ENCODE measurements at places on chromosomes 3 and 15.

DNA sequence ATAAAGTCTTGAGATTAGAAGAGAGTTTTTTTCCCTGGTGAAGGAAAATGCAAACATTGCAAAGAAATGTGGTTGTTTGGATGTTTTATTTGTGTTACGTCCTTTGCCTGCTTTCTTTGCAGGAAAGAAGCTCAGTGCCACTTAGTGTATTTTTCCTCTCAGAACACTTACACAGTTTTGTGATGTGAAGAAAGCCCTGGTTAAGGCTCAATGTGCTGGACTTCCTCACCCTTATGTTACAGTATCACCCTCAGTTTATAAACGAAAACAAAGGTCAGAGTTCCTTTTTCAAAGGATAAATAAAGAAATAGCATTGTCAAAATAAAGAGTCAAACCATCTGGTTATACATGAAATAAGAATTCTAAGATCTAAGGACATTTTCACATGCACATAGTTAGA, 45.9 kb downstream of the RNF13 start:
- no peak for DNase-seq

- no peak for DNase-seq
These were observed 1.4 kb upstream of the BCL6 start for GRCh38 chr3:187746442-187747281.

DNA sequence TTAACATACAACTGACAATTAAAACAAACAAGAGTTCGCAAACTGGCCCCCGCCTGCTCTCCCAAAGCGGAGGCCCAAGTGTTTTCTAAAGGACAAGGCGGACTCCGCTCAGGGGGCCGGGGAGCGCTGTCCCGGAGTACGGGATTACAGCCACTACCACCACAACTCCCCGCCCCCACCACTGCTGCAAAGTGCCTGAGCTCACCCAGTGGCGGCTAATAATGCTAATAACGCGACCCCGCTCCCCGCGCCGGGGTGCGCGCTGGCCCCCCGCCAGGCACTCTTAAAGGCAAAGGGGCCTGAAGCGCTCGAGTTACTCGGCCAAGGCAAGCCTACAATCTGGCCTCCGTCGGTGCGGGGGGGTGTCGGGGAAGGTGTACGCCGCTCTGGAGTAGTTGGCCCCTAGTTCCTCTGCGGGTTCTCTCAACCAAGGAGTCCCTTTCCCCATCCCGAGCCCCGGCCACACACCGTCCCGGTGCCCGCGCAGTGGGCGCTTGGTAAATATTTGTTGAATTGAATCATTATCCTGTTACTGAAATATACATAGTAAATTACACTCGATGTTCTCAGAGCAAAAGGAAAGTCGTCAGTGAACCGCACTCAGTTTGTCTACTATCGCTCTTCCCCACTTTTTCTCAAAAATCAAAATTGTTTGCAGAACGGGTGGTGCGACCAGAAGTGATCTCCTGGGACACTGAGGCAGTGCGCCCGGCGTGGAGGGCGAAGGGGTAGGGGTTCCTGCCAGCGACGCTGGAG, 827 bp downstream of the WNT5A start:
- peak; percentile 68 for DNase-seq

- DNase-seq, result no peak
These were observed 1.6 kb upstream of the TPM1 start for GRCh38 chr15:63040954-63041353.

GRCh38 chr3:124611520-124611919, 118.7 kb upstream of the UMPS start:
- no peak for DNase-seq

DNA sequence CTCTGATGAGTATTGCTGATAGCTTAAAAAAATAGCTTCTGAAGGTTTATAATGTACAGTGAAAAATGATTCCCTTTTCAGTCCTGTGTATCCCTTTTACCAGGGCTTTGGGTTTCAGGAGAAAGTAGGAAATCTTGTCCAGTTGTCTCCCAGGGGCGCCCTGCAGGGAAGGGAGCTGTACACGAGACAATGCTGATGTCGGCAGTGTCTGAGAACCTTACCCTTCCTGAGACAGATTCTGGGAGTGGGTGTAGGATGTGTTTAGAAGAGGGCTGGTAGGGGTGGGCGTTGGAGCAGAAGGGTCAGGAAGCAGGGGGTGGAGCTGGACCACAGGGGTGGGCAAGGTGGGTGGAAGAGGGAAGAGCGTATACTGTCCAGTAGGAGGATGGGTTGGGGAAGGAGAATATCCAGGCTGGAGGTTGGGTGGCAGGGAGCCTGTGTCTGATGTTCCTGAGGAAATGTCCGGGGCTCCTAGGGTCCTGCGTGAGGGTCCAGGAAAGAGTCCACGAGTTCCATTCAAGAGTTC, 5.6 kb downstream of the THPO start:
- no peak for DNase-seq

- DNase-seq, result no peak
These were observed 252.7 kb downstream of the EPHA3 start for GRCh38 chr3:89360156-89360555.

DNA sequence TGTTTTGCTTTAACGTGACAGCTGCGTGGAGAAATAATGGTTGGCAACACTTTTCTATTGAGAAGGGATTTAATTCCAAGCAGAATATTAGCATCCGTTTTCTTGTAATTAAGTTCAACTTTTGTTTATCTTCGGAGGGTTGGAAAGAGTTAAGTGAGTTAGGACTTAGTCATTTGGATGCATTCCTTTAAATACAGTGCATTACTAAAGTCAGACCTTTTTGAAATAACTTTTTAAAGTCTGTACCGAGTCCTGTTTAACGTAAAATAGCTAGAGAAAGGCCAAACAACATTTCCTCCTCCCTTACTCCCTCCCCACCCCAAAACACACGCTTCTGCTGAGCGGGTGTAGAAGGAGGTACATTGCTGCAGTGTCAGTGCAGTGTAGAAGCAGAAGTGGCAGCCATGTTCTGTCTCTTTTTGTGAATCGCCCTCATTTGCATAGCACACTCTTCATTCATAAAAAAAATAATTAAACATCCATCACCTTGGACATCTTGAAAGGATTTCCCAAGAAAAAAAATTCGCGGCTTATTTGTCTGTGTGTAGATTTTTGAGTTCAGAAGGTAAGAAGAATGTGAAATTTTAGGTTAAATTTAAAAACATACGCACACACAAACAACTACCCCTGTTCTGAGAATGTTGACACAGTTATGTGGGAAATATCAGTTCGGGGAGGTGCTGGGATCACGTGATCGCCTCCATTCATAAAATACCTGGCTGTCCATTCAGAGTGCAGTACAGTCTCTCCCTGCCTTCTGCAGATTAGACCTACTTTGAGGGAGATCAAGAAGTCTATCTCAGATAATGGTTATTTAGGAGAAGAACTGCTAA, 1.6 kb downstream of the SPRED1 start:
- DNase-seq, result no peak

DNA sequence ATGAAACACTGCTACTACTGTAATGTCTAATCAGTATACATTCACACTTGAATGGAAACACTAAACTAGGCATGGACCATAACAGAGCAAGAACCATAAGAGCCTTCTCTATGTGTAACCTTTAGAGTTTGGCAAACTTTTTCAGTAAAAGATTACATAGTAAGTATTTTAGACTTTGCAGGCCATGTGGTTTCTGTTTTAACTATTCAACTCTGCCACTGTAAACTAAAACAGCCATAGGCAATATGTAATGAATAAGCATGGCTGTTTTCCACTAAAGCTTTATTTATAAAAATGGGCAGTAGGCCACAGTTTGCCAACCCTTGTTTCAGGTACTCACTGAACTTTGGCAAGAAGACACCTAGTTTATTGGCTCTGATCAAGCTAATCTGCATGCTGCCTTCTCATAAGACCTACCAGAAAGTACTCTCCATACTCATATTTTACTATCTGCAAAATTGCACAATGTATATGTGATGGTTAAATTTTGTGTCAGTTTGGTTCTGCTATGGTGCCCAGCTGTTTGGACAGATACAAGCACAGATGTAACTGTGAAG, 46.0 kb downstream of the UACA start:
- DNase-seq, result no peak

- no peak for DNase-seq
These were observed 5.9 kb downstream of the PRSS50 start for GRCh38 chr3:46711760-46712159.

Measured in H9 (cell line).